Cortex of kidney (tissue), 1 donor: ENCODE measurements at places on chromosomes 5 and 9.

DNA sequence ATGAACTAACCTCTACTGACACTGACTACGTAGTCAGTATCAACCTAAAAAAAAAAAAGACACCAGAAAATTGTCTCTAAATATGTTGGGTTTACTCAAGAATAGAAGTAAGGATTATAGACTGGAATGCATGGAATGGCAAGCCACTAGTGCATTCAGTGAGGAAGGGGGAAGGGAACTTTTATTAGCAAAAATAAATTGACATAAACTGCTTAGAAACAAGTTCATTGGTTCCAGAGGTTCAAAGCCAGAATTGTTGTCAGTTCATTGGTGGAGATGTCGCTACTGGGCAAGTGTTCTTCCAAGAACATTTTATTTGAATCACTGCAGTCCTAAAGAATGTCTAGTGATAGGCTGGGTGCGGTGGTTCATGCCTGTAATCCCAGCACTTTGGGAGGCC is 26.1 kb upstream of the AOPEP start:
- no peak for DNase-seq

DNA sequence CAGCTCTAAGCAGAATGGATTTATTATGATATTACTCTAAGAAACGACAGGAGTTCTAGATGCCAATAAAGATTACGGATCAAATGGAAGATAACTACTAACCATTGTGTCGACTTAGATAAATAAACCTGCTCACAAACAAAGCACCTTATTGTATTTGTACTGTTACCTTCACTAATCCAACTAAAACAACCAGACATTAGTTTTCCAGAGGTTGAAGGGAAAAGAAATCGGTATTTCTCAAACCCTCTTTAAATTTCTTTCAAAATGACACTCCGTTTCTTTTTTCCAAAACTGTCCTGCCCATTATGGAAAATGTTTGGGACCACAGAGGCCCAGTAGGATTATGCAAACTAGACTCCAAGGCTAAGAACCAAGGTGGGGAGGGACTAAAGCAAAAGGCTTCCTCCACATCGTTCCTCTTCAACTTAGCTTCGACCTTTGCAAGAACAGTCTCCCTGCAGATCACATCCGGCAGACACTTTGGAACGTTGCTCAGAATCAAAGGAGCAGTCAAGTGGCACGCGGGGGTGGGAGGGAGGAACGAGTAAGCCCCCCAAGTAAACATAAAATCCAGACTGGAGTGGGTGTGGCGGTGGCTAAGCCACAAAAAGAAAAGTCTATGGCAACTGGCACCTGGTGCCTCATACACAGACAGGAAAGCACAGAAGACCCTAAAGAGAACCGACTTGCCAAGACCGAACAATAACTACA is 2.7 kb downstream of the MLLT3 start:
- DNase-seq = no peak

- no peak for DNase-seq
Observed at GRCh38 chr5:158641016-158641415, 458.7 kb downstream of the EBF1 start.

GRCh38 chr5:134887593-134888159 is 13.5 kb downstream of the TXNDC15 start:
- DNase-seq = no peak

DNA sequence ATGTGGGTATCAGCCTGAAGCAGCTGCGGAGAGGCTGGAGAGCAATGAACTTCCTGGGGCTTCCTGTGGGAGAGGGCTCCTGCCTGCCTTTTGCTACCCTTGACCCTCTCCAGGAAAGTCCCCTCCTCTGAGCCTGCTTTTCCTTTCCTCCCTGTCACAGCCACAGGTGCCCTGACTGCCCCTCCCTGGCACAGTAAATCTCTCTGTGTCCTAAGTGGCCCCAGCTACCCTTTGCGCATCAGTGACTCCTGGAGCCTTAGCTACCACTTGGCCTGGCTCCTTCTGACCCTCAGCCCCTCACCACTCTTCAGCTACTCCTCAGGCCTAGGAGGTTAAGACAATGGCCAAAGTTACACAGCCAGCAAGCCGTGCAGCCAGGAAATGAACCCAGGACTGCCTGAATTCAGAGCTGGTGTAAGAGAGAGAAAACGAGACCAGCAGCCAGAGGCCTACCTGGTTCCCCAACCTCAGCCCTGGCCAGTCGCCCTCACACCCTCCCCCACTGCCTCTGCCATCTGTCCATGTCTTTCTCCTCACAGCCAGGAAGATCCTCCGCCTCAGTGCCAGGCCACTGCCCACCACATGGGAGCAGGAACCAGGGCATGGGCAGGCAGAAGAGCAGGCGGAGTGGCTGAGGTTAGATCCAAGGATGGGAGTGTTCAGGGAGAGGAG is 18.6 kb downstream of the CNTFR start:
- no peak for DNase-seq

- no peak for DNase-seq
Observed at GRCh38 chr5:124199893-124200292, 546.5 kb downstream of the ZNF608 start.
